ENCODE measurements at places on chromosomes 3 and 15. TPM values are rescaled to one million over a fixed set of nuclear protein-coding genes. Genes with fewer than 3 reads are reported as not detected.

- no peak for DNase-seq
Measured at GRCh38 chr3:22506871-22507270, 696.3 kb upstream of the UBE2E2 start.

DNA sequence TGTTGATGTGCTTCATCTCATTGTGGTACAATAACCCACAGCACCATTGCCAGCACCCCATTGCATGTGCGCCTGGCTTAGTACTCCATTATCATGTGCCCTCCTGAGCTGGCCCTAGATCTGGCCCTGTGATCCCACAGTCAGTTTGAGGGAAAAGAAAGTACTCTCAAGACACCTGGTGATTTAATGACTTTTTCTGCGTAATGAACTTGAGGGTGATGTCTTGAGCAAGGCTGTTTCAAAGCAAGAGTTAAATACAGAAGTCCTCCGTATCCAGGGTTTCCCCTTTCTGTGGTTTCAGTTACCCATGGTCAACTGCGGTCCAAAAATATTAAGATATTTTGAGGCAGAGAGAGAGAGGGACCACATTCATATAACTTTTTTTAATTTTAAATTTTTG lies 16.3 kb downstream of the C3orf20 start:
- no peak for DNase-seq

DNA sequence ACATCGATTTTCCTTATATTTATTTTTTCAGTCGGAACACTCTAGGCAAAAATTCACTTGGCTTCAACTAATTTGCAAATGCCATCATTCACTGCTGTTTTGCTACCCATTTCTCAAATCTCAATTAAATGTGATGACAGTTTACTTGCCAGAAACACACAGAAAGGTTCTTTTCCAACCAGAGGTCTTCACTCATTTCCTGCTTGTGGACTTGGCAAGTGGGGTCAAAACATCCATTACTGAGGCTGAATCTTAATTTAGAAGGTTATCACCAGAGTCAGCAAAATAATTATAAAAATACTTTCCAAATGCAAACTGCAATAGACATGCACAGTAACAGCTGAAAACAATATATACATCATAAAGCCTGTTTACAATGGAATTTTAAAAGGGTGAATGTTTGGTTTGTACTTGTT lies 625.4 kb upstream of the TBL1XR1 start:
- no peak for DNase-seq

DNA sequence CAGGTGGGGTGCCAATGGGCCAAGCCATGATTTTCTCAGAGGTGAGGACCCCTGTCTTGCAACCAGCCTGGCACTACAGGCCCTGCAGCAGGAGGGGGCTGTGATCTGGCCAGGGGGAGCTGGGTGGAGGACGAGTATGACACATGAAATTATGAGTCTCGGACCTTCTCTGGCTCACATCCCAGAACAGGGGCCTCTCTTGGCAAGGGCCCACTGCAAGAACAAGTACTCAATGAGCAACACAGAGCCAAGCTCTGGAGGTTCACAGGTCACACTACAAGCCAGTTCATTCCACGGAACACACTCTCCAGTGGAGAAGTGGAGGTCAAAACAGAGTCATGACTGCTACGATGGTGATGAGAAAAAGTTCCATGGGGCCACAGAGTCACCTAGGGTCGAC lies 28.3 kb downstream of the CCDC32 start:
- no peak for DNase-seq

- no peak for DNase-seq
Measured at GRCh38 chr15:62874959-62875625, 167.5 kb upstream of the TPM1 start.

DNA sequence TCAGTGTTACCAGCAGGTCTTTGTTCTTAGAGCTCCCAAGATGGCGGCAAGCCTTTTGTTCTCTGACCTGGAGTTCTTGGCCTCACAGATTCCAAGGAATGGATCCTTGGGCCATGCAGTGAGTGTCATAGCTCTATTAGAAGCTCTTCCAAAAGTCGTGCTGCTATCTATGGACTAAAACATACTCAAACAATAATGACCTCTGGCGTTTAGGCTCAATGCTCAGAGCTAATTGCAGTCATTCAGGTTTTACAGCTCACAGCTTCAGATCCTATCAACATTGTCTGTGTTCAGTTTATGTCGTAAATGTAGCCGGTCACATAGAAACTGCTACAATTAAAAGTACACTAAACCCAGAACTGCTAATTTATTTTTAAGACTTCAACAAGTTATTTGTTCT lies 22.2 kb downstream of the CCRL2 start:
- DNase-seq = no peak

DNA sequence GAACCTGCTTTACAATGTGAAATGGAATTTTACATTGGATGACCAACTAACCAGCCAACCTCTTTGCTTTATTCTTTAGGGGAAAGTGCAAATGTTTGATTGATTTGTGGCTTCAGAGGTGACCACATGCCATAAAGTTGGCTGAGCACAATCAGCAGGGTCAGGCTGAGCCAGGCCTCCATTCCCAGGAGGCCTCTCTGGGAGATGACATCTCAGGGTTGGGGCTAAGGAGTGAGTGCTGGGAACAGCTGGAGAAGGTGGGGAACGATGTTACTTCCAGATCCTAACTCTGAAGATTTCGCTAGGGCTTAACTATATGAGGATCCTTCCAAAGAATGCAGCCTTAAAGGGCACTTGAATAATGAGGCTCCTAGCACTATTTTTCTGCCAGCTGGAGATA lies 131.7 kb downstream of the ATP10A start:
- peak; percentile 69 for DNase-seq

- DNase-seq = no peak
Measured at GRCh38 chr3:114861666-114862065, 285.4 kb downstream of the ZBTB20 start.

- DNase-seq = no peak
Measured at GRCh38 chr15:41901431-41901830, 7.6 kb upstream of the SPTBN5 start.

DNA sequence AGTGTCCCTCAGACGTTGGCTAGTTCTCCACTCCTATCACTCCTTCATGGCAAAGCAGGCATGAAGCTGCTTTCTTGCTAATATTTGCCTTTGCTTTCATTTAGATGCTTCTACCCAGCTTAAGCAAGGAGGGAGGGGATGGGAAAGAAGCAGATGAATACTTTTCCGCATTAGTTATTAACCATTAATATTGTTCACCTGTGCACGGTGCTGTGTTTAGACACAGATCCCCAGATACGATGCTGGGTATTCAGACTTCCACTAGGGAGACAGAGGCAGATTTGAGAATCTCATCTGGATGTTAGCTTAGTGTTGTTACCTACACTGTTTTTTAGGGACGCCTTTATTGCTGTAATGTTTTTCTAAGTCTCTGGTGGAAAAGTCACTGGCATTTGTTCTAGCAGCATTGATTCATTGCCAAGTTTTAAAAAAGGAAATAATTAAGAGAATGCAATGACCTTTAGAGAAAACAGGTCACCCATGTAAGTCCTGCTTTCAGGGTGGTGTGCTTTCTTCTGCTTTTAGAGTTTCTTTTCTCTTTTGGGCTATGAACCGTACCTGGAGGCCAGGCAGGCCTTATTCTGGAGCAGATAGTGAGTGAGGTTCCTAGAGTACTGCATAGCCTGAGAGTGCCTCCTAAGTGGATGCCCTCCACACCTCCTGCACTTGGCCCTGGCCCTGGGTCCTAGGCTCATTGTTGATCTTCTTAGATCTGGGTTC lies 55.5 kb downstream of the MYZAP start:
- no peak for DNase-seq

- no peak for DNase-seq
Measured at GRCh38 chr3:141399200-141399599, 30.9 kb downstream of the ZBTB38 start.

DNA sequence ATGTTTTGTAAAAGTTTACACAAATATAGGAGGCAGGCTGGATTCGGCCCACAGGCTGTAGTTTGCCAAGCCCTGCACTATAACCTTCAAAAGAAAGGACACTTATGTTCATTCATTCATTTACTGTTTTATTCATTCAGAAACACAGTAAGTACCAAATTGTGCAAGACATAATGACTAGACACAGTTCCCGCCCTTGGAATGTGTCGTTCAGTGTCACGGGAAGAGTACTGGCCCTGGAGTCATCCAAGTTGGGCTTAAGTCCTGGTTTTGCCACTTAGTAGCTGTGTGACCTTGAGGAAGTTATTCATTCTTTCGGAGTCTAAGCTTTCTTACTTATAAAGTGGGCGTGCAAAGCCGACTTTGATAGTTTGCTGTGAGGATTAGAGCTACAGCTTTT lies 22.0 kb downstream of the COLQ start:
- DNase-seq = no peak

- DNase-seq = no peak
Measured at GRCh38 chr15:91790836-91791235, 62.7 kb upstream of the SLCO3A1 start.

- DNase-seq = peak; percentile 19
Measured at GRCh38 chr3:168884353-168884903, 779.1 kb downstream of the MECOM start.

- DNase-seq = no peak
Measured at GRCh38 chr3:66592016-66592761, 91.4 kb upstream of the LRIG1 start.

- peak; percentile 61 for DNase-seq
Measured at GRCh38 chr3:128998561-128998960, 2.5 kb upstream of the EFCC1 start.

Gene PEX11A
- total RNA-seq = 4.0 TPM

Gene TYRO3
- 6.2 TPM for total RNA-seq
